ENCODE measurements at places on chromosomes 2 and 18. TPM values are rescaled to one million over a fixed set of nuclear protein-coding genes. Genes with fewer than 3 reads are reported as not detected.

DNA sequence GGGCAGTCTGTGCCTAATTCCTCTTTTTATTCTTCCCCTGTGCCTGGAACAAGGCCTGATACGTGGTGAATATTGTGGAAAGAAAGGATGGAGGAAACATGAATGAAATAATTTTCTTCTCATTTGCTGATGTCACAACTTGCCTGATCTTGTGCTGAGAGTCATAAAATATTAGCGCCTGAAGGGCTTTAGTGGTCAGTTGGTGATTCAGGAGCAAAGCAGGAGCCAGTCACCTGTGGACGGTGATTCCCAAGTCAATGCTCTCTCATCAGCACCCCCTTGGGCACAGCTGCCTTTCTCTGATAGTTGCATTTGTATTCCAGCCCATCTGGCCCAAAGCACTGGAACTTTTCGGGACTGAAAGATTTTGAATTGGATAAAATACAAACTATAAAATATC is 502.6 kb upstream of the RAB12 start:
- no peak for DNase-seq

DNA sequence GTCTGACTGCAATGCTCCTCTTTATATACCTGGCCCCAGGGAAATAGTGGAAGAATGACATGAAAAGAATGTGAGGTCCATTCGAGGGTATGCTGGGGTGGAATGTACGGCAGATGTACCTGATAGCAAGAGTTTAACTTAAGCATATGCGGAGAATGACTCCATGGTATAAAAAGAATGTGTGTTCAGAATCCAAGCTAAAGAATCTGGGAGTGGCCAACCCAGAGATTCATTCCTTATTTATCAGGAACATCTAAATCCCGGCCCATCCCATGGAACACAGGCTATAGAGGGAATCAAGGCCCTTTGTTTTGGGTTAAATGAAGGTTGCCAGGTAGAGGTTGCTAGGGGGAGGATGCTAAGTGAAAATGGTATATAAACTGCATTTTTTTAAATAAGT is 150.0 kb downstream of the ZNF385B start:
- DNase-seq = no peak

- DNase-seq = peak; percentile 10
These were observed 36.7 kb downstream of the PKP4 start for GRCh38 chr2:158493458-158493857.

GRCh38 chr2:237998530-237998929 is 31.7 kb downstream of the UBE2F start:
- DNase-seq = peak; percentile 41

DNA sequence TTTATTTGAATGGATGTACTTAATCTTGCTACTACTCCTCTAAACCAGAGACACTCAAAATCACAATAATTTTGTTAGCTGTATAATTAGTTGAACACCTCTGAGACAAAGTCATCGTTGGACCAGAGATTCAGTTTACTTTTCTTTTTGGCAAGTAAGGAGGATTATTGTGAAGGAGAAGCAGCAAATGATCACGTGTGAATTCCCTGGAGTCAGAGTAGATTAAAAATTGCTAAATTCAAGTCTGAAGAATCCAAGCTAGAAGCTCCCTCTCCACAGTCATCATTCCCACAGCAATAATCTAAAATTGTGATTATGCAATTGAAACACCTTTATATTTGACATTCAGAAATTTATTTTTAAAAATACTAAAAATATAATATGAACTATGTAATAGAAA is 484.4 kb downstream of the CMPK2 start:
- DNase-seq = no peak

The NT5C1B gene
- total RNA-seq = not detected

The RAB6C gene
- not detected for total RNA-seq

Data from IMR-90 (cell line).